ENCODE measurements at places on chromosomes 2 and 18.
A peak's percentile ranks its signal among the peaks of the same experiment; 100 is the strongest.

GRCh38 chr2:191573216-191573615 lies 104.7 kb upstream of the NABP1 start:
- no peak for DNase-seq

- no peak for DNase-seq
Measured at GRCh38 chr2:118505436-118505835, 342.0 kb downstream of the EN1 start.

DNA sequence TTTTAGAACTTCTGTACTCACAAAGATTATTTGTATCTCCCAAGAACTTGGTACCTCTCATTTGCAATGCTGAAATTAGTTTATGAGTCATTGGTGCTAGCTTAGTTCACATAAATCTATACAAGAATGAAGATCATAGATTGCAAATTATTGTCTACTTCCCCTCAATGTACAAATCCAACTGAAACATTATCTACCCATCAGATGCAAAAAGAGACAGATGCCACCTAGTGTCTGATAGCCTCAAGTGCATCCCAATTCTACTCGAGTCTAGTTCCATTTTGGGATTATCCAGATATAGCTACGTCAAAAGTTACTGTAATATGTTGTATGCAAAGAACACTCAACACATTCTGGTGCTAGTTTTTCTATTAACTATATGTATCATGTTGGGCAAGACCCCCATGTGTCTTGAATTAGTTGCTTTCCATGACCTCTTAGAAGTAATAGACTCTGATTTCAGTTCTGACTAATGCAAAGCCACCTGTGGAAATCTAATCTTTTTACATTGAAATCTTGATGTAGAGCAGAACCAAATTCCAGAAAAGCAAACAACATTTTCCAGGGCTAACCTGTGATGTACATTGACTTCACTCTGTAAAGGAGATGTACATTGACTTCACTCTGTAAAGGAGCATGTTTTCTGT lies 210.0 kb downstream of the RBM43 start:
- DNase-seq = peak; percentile 4

- DNase-seq = no peak
Measured at GRCh38 chr18:51255693-51256092, 58.2 kb upstream of the MEX3C start.

GRCh38 chr2:72770879-72771461 lies 54.9 kb downstream of the EXOC6B start:
- peak; percentile 58 for DNase-seq

- no peak for DNase-seq
Measured at GRCh38 chr18:1015777-1016176, 111.1 kb downstream of the ADCYAP1 start.

GRCh38 chr2:216987252-216987821 lies 127.5 kb upstream of the TNP1 start:
- no peak for DNase-seq

DNA sequence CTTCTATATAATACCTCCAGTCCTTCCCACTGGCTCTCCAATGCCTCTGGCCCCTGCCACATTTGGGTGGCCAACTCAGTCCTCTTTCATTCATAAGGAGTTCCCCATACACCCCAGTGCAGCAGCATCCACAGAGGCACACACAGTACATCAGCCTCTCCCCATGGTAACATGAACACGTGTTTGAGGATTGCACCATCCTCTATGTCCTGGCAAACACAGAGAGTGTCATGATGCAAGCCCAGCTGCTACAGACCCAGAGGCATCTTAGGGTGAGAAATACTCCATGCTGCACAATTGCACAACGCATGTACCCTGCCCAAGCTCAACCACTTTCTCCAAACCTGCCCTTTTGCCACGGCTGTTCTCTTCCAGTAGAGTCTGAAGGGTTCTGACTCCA lies 11.5 kb downstream of the IGFBP5 start:
- DNase-seq = no peak

DNA sequence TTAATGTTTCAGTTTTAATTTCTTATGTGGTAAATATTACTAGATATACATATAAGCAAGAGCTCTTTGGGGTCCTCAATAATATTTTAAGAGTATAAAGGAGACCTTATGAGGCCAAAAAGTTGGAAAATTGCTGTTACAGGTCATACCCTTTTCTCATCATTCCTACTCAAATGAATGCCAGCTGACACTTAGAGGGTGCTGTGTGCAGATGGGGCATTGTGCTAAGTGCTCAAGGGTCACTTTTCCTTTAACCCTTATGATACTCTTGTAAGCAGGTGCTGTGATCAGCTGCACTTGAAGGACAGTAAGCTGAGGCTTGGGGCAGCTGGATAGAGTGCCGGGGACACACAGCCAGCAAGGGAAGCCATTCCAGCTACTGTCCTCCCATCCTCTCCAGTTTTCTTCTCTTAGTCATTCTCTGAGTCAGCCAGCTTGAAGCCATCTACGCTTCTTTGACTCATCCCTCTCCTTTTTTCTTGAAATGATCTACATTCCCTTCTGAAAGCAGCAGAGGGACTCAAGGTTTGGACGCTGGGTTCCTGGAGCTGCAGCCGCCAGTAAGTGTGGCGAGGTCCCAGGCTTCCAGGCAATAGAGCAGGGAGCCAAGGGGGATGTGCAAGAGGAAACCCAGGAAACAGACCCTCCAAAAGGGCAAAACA lies 42.0 kb upstream of the CREB1 start:
- no peak for DNase-seq

GRCh38 chr2:224041554-224041953 lies 2.5 kb upstream of the SERPINE2 start:
- DNase-seq = no peak

- DNase-seq = no peak
Measured at GRCh38 chr2:102208774-102209173, 22.0 kb downstream of the IL1RL2 start.

DNA sequence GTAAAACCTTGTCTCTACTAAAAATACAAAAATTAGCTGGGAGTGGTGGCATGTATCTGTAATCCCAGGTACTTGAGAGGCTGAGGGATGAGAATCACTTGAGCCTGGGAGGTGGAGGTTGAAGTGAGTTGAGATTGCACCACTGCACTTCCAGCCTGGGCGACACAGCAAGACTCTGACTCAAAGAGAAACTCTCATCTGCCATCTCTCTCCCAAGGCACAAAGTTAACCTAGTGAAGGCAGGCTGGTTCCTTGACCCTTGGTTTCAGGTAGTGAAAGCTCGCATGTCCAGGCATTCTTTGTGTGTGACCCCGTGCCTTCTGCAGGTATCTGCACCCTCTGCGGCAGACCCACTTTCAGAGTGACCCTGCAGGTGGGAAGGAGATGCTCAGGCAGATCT lies 100.0 kb downstream of the WDSUB1 start:
- DNase-seq = no peak

DNA sequence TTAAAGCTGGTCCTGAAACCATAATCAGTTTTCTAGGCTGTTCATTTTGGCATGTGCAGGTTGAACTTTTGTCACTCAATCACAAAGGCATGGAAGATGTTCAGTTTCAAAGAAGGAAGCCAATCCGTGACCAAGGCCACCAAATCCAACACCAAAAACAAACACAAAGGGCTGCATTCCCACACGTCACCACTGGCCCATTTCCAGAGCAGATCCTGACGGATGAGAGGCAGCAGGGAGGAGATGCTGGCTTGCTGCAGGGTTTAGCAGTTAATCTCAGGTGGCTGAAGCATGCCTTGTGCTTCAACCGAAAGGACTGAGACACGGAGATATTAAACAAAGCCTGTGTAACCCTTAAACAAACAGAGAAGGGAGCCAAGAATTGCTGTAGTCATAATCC lies 191.9 kb upstream of the CTAGE1 start:
- no peak for DNase-seq

GRCh38 chr18:62521593-62521992 lies 1.2 kb upstream of the ZCCHC2 start:
- no peak for DNase-seq

GRCh38 chr2:174952607-174953006 lies 52.6 kb downstream of the CHN1 start:
- DNase-seq = no peak

DNA sequence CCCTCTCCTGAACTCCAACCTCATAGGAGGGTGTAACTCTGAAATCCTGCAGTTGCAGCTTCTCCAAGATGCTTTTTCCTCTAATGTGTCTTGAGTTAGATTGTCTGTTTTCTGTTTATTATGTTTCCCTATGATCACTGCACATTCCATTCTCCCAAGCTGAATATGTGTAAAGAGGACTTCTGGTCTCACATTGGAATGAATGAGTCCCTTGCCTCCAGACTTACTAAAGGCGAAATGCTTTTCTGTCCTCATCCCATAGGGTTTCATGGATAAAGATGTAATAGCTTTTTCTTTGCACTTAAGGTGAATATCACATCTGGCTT lies 35.5 kb upstream of the CYP27A1 start:
- DNase-seq = no peak

DNA sequence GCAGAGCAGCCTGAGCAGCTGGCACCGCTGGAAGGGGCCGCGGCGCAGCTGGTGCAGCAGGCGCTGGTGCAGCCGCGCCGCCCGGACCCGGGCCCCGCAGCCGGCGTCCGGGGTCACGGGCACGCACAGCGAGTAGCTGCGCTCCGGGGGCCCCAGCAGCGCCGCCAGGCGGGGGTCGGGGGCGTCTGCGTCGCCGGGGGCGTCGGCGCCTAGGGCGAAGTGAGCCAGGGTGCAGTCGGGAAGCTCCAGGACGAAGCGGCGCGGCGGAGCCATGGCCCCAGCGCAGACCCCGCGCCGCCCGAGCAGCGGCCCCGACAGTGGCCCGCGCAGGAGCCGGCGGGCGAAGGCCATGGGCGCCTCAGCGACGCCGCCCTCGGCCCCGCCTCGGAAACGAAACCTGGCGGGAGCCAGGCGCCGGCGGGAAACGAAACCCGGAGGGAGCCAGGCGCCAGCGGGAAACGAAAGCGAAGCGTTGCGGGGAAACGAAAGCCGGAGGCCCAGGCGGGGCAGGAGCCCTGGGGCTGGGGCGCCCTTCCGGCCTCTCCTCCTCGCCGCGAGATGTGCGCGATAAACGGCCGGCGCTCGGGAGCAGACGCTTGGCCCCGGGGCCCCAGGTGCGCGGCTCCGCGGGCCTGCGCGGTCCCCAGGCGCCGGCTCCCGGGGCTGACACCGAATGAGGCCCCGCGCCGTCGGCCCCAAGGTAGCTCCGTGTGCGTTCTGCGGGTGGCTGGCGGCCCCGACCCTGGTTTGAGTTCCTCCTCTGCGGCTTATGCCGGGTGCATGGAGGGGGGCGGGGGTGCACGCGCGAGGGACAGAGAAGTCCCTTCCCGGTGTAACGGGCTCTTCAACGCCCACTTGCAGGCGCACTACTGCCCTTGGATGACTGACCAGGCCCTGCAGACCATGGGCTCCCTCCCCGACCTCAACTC lies at the start of gene CMPK2:
Gene CMPK2 (minus strand): TSS at position 562 of the 929 bp plus-strand sequence. CDS start 211 bp downstream, at position 351.
- peak; percentile 66 for DNase-seq

- DNase-seq = no peak
Measured at GRCh38 chr18:43819397-43819796, 542.1 kb upstream of the SYT4 start.

- no peak for DNase-seq
Measured at GRCh38 chr2:88074854-88075292, 7.2 kb downstream of the SMYD1 start.

- no peak for DNase-seq
Measured at GRCh38 chr2:19767899-19768298, 133.9 kb downstream of the TTC32 start.

GRCh38 chr18:52000435-52000834 lies 339.6 kb upstream of the DCC start:
- no peak for DNase-seq

GRCh38 chr2:164739966-164740365 lies 101.7 kb downstream of the COBLL1 start:
- DNase-seq = no peak

DNA sequence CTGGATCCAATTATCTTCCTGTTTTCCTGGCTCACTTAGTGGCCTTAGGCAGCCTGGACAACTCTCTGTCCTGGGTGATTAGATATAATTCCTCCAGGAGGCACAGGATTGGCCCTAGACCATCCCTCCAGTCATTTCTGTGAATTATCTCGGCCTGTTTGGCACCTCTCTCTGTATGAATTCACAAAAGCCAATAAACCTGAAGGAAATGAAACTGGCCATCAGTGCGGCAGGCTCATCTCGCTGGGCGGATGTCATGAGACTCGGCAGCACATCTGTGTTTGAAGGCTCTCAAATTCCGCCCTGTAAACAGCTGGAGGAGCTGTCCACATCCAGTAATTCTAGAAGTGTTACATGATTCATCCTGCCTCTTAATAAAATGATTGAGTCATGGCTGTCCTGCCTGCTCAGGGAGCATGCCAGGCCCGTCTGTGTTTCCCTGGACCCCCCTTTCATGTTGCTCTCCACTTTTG lies 38.6 kb downstream of the ACOXL start:
- DNase-seq = no peak

DNA sequence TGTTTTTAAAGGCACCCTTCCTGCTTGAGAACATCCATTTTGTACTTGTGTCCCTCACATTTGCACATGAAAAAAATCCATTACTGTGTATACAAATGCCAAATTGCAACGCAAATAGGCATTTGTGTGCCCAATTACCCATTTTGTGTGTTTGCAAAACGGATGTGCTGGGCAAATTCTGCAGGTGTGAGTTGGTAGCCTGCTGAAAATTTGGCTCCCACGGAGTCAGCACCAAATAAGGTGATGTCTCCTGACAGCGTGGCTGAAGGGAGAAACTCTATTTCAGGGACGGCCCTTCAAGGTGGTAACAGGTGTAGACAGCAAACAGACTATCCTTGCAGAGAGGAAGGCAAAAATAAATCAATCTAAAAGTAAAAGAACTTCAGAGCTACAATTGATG lies 661.1 kb downstream of the BCL11A start:
- DNase-seq = no peak

DNA sequence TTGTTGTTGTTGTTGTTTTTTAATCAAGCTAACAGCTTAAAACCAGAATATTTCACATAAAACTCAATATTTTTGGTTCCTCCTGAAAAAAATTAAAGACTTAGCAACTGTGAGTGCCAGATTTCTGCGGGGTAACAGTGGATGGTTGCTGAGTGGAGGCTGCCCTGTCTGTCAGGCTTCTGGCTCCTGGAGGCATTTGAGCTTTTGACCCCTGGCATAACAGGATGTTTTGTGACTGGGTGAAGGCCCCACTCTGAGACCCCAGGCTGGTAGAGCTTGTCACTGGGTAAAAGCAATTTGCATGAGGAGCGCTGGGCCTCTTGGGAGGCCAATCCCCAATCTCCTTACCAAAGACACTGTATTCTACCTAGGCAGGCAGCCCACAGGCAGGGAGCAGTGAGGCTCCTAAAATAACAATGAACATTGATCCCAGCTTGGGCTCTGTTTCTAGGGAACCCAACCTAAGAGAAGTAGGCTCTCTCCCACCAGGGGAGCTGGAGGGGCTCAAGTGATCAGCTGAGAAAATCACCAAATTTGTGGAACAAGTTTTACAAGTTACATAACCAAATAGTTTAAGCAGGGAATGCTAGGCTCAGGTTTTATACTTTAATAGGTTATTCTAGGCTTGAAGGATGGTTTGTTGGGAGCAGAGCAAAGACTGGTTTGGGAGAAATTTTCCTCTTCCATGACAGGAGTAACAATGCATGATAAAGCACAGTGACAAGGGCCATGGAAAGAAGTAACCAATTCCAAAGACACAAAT lies 5.9 kb upstream of the SPRED2 start:
- DNase-seq = no peak

DNA sequence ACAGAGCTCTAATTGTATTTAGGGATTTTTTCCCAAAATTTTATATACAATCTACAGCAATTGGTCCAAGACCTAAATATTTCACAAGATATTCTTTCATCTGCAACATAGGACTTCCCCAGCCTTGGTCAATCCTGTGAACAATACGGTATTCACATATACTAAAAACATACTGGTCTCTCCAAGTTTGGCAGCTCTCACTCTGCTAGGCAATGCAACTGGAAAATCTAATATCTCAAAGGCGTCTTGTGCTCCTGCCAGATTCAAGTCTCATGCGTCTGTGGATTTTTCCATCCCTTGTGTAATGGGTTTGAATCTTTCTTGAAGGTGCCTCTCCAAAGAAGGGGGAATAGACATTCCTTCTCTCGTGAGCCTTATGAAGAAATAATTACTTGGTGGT lies 27.4 kb upstream of the MBOAT2 start:
- no peak for DNase-seq

Measured in activated gamma-delta T cell treated with Interleukin-2 at 50 U/mL for 16 hours (primary cell).